ENCODE measurements at places on chromosomes 1 and 21.

DNA sequence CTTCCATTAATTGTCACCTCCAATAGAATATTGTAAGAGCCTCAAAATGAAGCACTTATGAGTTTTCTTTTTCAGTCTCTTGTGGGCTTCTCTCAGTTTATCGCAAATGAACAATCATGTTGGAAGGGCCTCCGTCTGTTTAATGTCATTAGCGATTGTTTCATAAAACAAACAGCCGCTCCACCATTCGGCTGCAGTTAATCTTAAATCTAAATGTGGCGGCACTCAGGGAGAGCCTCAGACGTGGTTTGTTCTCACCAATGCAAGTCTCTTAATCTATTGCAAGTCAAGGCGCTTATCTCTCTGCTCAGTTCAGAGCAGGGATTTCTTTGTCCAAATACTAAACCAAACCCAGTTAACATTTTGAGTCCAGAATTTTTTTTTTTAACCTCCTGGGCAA lies 34.9 kb upstream of the ESRRG start:
- DNase-seq = no peak

- no peak for DNase-seq
Observed at GRCh38 chr1:36232212-36233095, 8.2 kb downstream of the THRAP3 start.

DNA sequence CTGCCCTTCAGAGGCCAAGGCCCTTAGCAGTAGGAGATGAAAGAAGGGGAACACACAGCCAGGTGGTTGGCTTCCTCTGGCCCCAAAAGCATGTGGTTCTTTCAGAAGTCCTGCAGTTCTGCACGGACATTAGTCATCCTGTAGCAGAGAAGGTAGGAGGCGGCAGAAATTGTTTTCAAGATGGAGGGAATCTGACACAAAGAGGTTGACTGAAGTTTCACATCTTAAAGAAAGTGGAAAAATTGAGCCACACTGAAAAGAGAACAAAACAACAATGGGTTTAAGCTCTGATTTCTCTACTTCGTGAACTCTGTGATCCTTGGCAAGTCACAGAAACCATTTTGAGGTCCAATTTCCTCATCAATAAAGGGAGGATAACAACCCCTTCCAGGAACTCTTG lies 125.3 kb upstream of the DNAH14 start:
- no peak for DNase-seq

DNA sequence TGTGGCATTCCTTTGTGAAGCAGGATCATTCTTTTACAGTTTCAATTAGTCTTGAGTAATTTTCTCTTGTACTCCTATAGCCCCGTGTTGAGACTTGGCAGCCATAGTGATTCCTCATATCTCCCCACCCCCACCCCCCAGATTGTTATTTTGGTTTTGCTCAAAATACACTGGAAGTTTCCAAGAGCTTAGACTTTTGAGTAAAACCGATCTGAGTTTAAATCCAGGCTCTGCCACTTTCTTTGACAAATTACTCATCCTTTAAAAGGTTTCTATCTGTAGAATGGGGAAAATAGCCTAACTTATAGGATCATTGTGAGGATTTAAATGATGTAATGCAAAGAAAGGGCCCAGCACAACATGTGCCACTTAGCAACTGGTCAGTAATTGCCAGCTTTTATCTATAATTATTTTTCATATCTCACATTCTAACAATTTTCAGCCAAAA lies 53.1 kb upstream of the RC3H1 start:
- no peak for DNase-seq

DNA sequence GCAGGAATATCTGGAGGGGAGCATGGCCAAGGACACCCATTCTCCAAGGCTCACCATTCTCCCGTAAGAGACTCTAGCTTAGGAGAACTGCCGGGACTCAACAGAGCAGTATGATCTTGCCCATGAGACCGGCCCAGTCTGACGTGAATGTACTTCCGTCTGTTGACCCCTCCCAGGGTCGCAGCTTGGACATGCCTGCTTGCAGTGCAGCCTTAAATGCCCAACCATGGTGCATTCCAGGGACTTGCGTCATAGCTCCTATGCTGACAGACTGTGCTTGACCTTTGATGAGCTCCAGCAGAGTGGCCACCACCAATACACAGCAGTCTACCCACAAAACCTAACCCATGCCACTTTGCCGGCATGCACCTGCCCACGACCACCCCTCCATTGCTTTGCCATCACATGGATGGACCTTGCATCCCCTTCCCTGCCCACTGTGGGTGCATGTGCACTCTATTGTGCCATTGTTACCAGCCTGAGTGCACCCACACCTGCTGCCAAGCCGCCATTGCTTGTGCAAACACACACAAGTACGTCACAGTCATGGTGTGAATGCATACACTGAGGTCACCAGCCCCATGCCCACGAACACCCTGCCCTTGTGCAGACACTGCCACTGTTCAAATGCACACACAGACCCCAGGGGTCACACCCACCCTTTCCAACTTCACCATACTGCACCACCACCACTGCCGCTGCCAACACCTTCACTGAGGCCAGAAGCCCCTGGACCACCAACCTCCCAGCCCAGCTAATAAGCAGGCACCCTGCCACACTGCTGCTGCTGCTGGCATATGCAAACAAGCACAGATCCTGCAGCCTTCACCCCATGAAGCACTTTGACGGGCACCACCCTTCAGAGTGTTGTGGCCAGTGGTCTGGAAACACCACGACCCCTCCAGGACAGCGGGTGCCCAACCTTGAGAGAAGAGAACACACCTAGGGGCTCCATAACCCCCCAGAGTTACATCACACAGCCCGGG lies 1141.3 kb downstream of the BRINP3 start:
- DNase-seq = no peak

GRCh38 chr1:235127732-235128455 lies 743 bp downstream of the TOMM20 start:
- no peak for DNase-seq

DNA sequence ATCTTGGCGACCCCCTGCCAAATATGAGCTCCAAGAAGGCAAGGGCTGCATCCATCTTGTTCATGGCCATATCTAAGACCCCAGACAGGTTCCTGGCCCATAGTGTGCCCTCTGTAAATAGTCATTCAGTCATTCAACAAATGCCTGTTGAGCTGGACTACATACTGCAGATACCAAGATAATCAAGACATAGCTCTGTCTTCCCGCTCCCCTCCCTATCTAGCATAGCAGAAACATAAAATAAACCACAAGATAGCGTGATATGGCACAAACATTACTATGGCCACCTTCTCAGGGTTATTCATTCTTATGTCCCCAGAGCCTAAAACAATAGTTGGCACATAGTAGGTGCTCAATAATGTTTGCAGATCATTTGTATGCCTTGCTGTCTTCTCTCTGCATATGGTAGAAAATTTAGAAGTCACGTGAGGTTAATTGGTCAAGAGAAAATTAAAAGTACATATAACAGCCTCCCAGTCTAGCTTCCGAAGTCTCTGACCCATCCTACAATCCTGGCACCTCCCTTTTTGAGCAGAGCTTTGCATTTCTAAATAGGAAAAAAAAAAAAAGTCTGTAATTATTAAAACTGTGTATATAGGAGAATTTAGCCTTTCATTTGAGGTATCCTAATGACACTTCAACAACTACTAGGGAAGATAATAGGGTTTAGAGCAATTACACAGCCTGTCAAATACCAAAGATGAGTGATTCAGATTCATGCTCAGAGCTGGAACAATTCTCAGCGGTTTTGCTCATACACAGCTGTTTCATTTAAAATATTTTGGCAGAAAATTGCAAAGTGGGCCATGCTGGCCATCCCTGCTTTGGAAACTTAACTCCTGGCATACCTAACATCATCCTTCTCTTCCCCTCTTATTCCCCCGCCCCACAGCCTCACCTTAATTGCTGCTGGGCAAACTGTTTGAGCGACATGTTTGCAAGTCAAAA lies 219.0 kb downstream of the KAZN start:
- DNase-seq = no peak

DNA sequence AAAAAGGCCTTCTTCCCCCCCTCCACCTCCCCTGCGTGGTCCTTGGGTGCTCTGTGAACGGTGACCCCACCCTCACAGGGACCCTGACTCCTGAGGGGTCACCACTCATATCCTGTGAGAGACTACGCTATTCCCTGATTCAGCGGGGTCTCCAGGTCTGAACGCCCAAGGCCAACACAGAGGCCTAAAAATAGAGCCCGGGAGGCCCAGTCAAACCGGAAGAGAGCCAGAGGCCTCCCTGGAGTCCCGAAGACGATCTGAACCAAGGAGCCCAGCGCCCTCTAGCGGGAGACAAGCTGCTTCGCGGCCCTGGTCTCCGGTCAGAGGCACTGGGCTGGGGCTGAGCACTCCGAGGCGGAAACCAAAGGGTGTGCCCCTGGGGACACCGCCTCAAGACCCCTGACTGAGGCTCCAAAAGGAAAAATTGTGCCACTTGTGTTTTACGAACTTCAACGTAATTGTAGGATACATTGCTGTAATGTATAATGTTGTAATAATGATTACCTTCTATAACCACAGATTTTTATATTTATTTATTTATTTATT lies 42.4 kb upstream of the PSEN2 start:
- DNase-seq = peak; percentile 97

Measured in activated CD8-positive, alpha-beta T cell treated with anti-CD3 and anti-CD28 coated beads, Interleukin-2, amount 10 ng/mL, durations not matched to agents 7 days and 5 days (primary cell).